ENCODE measurements at places on chromosomes 3 and 15.

- no peak for DNase-seq
Observed at GRCh38 chr15:93527374-93528050, 438.5 kb upstream of the RGMA start.

GRCh38 chr3:43180694-43181093, 74.8 kb upstream of the POMGNT2 start:
- no peak for DNase-seq

DNA sequence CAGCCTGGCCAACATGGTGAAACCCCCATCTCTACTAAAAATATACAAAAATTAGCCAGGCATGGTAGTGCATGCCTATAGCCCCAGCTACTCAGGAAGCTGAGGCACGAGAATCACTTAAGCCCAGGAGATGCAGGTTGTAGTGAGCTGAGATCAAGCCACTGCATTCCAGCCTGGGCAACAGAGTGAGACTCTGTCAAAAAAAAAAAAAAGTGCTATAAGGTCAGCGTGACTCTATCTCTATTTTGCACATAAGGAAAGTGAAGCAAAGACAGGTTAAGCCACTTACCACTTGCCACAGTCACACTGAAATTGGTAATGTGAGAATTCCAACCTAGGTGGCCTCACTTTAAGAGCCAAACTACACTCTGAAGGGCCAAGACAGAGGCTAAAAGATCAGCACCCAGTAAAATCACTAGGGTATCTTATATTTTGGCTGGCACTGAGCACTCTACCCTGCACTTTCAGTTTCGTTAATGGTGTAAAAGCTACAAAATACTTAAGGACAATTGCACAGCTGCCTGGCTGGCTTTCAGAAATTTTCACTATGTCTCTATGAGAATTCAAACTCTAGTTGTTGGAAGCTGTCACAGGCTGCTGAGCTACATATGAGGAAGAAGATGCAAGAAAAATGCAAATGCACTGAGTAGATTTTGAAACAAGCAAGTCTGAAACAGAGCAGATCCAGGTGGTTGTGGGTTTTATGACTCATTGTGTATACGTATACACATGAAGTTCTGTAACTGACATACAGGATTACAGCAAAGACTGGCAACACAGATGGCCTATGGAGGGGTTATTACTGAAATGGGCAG, 32.7 kb downstream of the TRANK1 start:
- DNase-seq, result no peak

DNA sequence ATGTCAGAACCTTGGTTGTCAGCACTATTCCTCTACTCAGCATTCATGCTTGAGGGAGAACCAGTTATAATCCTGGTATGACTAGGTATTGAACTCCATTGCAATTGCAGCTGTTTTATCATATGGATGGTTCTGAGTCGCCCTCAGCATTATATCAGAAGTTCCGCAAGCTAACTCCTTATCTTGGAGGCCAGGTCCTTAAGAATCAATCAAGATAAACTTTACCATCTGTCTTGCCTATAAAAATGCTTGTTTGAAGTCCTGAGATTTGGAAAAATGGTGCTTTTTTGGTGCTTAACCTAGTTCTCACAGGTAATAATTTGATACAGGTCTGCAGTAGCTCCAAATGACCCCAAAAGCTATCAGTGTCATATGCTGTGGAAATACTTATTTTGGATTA, 16.3 kb upstream of the PLSCR1 start:
- no peak for DNase-seq

DNA sequence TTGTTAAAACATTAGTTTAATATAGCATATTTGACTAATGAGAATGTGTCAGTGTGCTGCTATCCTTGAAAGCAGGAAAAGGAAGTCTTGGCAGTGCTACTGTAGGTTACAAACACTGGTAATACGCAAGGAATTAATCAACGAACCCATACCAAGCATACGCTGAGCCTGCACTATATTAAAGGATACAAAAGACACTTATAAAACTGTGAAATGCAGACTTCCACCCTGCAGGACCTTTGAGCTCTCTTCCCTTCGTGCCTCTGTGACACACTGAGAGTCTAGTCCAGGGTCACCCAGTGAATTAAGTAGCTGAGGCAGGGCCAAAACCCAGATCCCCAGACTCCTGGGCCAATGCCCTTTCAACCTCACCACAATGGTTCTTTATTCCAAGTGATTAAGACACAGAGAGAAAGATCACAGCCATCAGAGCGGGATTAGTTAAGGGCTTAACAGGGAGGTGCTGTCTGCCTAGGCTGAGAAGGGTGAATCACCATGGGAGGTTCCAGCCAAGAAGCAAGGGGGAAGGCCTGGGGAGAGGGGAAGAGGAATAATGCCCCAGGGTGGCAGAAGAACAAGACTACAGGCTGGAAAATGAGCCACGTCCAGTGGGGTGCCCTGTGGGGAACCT, 6.8 kb downstream of the ANXA2 start:
- no peak for DNase-seq

- no peak for DNase-seq
Observed at GRCh38 chr15:98727115-98728040, 79.0 kb downstream of the IGF1R start.

- no peak for DNase-seq
Observed at GRCh38 chr3:36700537-36701248, 63.7 kb downstream of the DCLK3 start.

- no peak for DNase-seq
Observed at GRCh38 chr3:180594631-180595558, 7.1 kb upstream of the TTC14 start.

GRCh38 chr3:35793667-35794066, 154.3 kb downstream of the ARPP21 start:
- DNase-seq, result no peak

DNA sequence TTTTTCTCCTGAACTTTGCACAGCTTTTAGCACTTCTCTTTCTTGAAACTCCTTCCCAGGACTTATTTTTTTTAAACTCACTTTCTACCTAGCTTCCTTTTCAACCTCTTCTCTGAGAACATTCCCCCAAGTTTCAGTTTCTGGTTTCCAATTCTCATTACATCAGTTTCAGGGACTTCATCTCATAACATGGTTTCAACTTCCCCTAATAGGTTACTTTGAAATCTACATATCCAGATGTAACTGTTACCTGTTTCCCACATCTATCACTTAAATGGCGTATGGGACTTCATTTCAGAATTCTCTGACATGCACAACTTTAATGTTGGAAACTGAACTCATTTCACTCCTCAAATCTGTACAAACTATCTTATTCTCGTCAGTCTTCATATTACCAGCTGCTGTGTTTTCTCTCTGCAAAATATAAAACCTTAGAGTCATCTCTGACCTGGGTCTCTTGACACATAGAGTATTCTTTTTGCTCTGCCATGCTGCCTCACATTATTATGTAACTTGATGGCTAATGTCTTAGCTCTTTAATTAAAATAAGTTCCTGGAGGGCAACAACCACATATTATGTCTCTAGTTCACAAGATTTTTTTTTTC, 58.4 kb downstream of the NME9 start:
- DNase-seq, result no peak

DNA sequence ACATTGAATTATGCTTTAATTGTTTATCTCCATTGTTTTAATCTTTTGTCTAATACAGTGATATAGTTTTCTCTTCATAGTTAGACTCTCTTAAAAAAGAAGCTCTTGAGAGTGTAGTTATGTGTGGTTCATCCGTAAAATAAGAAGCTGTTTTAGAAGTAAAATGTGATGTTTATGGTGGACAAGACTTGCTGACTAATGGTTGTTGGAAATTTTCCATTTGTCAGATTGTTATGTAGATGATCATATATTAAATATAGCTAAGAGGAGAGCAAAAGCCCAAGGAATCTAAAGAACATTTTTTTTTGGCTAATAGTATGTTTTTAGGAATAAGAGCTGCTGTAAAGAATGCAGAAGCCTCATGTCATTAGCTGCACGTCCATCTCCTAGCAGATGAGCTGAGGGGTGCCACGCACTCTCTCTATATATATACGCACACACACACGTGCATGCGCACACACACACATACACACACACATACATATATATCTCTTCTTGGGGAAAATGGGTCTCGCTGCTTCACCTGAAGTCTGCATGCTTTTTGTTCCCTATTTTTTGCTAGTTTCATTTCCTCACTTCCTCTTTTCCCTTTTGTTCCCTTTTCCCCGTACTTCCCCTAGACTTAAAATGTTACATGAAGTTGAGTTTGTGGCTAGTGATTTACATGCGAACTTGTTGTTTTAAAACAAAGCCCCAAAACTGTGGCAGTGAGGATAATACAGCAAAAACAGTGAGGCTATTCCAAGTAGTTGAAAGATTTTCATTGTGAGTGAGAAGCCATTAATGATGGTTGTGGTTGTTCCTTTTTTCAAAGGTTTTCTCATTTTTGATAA, 107.8 kb downstream of the MBNL1 start:
- no peak for DNase-seq

GRCh38 chr3:17806201-17806600, 63.8 kb upstream of the TBC1D5 start:
- DNase-seq, result no peak

DNA sequence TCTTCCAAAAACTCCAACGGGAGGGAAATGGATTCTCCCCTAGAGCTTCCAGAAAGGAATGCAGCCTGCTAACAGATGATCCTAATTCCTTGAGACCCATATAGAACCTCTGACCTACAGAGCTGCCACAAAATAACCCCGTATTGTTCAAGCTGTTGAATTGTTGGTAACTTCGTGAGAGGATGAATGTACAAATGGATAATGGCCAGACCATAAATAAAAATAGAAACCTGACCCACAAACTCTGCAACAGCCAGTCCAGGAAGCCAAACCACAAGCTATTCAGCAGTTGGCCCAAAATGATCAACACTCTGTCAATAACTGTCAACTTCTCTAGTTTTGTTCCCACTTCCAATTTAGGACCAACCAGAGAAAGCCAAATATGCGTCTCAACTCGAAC, 414.0 kb upstream of the ZNF717 start:
- DNase-seq, result no peak

DNA sequence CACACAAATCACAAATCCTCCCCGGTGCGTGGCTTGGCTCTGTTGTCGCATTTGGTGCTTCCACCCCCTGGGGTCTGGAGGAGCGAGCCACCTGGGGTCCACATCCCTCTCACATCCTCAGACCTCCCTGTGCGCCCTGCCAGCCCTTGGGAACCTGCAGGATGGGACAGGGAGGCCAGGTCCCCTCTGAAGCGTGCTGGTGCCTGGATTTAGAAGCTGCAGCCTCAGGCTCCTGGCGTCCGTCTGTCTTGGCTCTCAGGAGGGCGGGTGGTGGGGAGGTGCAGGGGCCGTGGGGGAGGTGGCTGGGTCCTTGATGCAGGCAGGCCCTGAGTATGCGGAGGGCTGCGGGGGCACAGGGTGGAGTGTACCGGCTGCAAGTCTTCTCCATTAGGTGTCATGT, 38.4 kb downstream of the RGMA start:
- DNase-seq, result no peak

GRCh38 chr15:52370010-52370409, 74.4 kb upstream of the MYO5C start:
- no peak for DNase-seq

GRCh38 chr3:133453383-133453782, 53.5 kb downstream of the BFSP2 start:
- DNase-seq, result no peak

DNA sequence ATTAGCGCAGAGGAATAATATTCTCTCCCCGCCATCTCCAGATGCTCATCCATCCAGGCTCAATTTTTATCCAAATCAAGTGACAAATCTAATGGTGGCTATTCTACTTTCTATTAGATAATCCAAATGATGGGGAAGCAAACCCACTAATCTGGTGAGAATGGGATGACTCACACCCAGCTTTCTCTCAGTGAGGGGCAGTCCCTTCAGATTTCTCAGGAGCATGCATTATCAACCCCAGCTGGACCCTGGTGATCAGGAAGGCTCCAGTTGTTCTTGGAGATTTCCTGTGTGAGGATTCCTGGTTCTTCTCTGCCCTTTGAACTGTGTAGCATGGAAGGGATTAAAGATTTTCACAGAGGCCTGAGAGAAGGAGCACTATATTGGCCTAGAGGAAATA, 358.0 kb downstream of the WDR72 start:
- no peak for DNase-seq

GRCh38 chr3:62373215-62373614, at the start of gene FEZF2:
TSS of gene FEZF2 (minus strand) at chr3:62373550. CDS start at chr3:62372868, 682 bp downstream.
- no peak for DNase-seq

DNA sequence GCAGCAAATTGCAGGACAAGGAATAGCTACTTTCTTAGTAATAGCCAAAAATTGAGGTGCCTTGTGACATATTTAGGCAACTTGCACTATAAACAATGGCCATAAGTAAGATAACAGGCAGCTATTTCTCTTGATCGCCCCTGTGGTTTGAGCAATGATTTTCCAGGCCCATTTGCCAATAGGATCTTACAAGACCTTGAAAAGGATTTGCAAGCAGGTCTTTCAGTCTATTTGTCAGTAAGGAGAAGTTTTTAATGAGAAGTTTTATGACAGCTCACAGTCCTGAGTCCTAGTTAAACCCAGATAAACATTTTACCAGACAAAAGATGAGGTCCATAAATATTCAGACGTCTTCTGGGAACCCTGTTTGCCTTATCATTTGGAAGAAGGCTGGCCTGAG, 645.5 kb downstream of the RBMS3 start:
- DNase-seq, result no peak

GRCh38 chr15:63493436-63493835, 11.0 kb upstream of the USP3 start:
- DNase-seq, result no peak

GRCh38 chr15:52658955-52659354, 20.2 kb downstream of the ATOSA start:
- DNase-seq, result no peak

DNA sequence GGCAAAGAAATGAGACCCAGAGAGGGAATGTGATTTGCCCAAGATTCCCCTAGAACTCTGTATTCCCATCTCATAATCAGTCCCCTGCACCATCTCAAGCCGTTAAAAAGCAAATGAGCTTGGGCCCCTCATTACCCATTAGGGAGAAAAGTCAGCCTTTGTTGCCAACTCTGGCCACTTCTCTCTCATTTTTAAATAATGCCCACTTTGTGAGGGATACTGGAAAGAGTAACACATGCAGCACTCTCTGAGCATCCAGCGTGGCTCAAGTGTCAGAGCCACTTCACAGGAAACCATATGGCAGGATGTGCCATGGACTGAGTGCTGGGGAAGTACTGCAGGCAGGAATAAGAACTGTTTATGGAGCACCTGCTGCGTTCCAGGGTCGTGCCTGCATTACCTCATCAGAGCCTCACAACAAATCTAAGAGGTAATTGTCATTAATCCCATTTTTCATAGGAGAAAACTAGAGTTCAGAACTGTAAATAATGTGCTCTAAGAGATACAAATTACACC, 49.8 kb upstream of the SLC6A1 start:
- DNase-seq, result no peak

DNA sequence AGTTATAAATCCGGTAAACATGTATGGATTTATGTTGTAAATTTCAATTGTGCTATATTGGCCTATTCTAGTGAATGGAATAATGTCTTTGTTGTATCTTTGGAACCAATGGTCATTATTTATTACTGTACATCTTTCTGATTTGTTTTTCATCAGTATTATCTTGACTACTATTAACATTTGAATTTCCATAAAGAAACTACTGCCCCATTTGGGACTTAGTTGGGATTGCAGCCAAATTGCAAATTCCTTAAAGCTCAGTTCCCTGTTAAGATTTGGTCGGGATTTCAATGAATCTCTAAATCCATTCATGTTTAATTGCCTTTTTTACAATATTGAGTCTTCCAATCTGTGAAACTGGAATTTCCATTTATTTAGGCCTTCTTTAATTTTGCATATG, 822.4 kb upstream of the CADM2 start:
- no peak for DNase-seq
